Cerebellar nuclear complex (tissue), 1 donor: ENCODE measurements at places on chromosomes 13 and 19.
A peak's percentile ranks its signal among the peaks of the same experiment; 100 is the strongest.

GRCh38 chr13:84951128-84951527 lies 848.1 kb downstream of the SLITRK6 start:
- no peak for DNase-seq

- no peak for DNase-seq
Observed at GRCh38 chr19:11444059-11444458, 8.6 kb downstream of the PRKCSH start.

DNA sequence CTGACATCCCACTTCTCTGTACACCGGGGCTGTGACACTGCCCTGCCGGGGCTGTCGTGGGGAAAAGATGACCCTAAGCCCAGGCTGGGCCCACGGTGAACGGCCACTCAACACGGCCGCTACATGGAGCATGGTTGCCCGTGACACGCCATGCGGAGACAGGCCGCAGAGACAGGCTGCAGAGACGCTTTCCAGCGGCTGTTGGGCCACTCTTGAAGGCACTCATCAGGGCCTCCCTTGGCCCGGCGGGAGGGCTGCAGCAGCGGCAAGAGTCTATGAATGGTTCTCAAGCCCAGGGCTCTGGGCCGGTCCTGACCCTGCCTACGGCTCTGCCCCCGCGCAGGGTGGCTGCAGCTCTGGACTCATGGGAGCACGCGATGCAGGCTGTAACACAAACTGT lies 22.1 kb downstream of the ADPRHL1 start:
- no peak for DNase-seq

GRCh38 chr13:114283576-114283975 lies 2.2 kb downstream of the UPF3A start:
- DNase-seq, result no peak

DNA sequence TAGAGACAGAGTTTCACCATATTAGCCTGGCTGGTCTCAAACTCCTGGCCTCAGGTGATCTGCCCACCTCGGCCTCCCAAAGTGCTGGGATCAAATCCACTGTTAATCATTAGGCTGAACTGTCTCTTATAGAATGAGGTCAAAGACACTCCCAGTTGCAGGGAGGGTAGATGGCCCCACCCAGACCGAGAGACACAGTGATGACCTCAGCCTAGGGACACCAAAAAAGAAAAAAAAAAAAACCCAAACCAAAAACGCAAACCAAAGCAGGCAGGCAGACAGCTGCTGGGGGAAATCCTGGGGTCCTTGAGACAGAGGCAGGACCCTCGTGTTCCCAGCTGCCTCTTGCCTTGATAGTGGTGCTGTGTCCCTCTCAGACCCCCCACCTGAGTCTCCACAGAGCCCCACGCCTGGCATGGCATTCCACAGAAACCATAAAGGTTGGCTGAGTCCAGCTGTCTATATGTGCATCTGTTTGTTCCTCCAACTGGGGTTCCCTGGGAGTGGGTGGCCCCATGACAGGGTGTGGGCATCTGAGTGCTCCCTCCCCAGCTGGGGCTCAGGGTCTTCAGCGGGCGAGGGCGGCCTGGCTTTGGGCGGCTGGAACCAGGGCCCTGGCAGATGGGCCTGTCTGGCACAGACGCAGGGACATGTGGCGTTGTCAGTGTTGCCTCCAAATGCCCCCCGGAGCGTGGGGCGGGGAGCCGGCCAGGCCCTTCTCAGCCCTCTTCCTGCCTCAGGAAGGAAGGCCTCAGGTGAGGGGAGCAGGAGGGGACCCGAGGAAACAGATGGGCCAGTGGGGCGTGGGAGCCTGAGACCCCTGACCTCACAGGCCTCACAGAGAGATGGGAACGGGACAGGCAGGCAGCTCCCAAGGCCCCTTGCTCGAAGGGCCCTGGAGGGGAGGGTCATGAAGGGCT lies 5.2 kb downstream of the DAND5 start:
- peak; percentile 72 for DNase-seq
